ENCODE measurements at places on chromosomes 5 and 9.

GRCh38 chr5:32280656-32281081, 32.1 kb downstream of the MTMR12 start:
- DNase-seq: no peak

DNA sequence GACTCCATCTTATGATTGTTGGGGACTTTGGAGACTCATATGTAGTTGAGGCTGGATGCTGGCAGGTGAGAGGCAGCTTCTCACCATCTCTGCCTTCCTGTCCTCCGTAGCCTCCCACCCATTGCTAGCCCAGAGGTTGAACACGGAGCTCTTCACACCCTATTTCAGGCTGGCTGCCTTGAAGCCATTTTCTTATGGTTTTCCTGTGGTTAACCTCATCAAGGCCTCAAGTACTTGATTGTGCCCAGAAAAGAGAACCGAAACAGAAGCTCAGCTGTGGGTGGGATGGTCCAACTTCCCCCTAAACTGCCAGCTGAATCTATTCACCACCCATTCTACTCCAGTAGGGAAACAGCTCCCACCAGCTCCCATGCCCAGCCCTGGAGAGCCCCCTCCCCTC, 102.9 kb downstream of the LIFR start:
- DNase-seq: no peak

DNA sequence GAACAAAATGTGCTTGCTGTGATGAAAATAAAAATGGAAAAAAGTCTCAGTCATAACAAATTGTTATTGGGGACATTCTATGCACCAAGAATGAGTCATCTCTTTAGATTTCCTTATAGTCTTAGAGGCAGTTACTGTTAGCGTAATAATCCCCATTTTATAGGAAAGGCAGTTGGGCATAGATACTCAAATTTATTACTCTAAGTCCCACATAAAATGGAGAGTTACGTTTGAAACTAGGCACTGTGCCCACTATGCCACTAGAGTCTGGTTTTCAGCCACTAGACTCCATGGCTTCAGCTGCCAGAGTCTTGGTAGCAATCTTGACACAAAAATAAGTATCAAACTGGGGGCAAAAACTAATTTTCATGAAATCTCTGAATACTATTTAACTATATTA, 317.9 kb upstream of the MEF2C start:
- DNase-seq: no peak

GRCh38 chr5:120124031-120124430, 340.1 kb upstream of the PRR16 start:
- no peak for DNase-seq

DNA sequence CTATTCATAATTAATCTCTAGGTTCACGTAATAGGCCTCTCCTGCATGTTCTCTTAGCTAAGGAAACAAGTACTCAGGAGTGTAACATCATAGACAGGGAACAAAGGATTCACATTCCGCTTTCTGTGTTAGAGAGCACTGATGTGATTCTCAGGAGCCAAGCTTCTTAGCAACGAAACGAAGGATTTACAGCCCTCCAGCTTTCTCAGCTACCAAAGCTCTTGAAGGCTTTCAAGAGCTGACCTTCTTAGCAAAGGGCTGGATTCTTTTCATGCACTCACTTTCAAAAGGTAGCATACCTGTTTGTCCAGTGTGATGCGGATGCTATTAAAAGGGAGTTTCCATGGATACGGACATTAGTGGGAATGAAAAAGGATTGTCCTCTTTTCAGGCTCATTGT, 107.4 kb downstream of the TUSC1 start:
- peak; percentile 29 for DNase-seq

Measured in neuronal stem cell (in vitro differentiated cells).